ENCODE measurements at places on chromosomes 1 and 21.
A peak's percentile ranks its signal among the peaks of the same experiment; 100 is the strongest.

DNA sequence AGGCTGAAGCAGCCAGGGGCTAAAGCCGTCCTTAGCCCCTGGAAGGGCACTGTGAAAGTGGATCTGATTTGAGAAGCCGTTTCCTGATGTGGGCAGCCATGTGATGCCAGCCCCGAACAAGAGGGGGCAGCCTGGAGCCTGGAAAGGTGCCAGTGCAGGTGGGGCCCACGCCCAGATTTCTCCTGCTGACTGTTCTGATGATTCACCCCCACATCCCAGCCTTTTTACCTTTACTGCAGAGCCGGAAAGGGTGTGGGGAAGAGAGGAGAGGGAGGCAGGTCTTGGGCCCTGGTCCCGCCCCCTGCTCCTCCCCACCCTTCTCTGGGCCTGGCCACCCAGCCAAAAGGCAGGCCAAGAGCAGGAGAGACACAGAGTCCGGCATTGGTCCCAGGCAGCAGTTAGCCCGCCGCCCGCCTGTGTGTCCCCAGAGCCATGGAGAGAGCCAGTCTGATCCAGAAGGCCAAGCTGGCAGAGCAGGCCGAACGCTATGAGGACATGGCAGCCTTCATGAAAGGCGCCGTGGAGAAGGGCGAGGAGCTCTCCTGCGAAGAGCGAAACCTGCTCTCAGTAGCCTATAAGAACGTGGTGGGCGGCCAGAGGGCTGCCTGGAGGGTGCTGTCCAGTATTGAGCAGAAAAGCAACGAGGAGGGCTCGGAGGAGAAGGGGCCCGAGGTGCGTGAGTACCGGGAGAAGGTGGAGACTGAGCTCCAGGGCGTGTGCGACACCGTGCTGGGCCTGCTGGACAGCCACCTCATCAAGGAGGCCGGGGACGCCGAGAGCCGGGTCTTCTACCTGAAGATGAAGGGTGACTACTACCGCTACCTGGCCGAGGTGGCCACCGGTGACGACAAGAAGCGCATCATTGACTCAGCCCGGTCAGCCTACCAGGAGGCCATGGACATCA is at the start of gene SFN:
Gene SFN, plus strand, starts transcription at position 369 of the 904 bp plus-strand sequence. Its CDS starts 64 bp downstream, at position 433.
- no peak for DNase-seq

- no peak for DNase-seq
Observed at GRCh38 chr1:9166289-9167235, 37.7 kb upstream of the GPR157 start.

GRCh38 chr1:232705815-232706575 is 76.1 kb upstream of the SIPA1L2 start:
- peak; percentile 43 for DNase-seq

- DNase-seq: no peak
Observed at GRCh38 chr1:185421485-185422107, 104.6 kb upstream of the IVNS1ABP start.

DNA sequence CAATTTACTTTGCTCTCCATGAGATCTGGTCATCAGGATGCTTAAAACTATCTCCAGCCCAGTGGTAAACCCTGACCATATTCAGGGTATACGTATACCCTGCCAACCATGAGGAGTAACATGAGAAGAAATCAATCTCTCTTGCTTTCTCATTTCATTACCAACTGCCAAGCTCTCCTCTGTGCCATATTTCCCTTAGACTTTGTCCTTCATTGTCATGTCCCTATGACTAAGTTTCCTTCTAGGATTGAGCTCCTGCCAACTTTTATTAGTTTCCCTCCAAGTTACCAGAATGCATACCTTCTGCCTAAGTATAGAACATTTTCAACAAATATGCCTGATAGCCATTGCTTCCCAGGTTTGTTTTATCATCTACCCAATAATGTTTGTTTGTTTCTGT is 1113.9 kb upstream of the B3GALT2 start:
- DNase-seq: no peak

DNA sequence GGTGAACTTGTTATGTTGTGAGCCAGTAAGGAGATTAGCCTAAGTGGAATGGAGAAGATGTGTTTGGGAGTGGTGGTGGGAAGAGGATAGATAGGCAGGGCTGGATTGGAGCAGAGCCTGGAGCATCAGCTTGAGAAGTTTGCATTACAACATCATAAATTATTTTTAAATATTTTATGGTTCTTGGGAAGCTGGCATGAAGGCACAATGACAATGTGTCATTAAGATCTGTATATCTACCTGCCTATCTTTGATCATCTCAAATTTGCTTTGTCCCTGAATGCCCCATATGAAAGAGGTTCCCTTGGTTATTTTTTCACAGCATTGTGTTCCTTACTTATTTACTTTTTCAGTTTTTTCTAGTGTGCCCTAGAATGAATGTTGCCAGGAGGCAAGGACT is 32.3 kb downstream of the HRNR start:
- DNase-seq: no peak

DNA sequence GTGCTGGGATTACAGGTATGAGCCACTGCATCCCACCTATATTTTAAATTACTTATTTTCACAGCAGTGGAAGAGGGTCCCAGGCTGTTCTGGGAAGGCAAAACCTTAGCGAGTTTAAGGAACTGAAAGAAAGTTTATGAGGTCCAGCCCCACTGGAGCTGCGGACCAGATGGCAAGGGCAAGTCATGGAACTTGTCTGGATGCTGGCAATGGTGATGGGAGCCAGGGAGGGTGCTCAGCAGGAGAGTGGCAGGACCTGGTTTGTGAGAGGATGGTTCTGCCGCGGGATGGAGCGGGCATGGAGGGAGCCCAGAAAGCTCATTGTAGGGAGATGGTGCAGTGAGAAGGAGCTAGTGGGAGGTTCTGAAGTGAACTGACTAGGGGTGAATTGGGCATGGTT is 50.6 kb upstream of the SLC45A1 start:
- DNase-seq: no peak

- DNase-seq: no peak
Observed at GRCh38 chr1:86499987-86500593, 31.4 kb downstream of the CLCA1 start.

DNA sequence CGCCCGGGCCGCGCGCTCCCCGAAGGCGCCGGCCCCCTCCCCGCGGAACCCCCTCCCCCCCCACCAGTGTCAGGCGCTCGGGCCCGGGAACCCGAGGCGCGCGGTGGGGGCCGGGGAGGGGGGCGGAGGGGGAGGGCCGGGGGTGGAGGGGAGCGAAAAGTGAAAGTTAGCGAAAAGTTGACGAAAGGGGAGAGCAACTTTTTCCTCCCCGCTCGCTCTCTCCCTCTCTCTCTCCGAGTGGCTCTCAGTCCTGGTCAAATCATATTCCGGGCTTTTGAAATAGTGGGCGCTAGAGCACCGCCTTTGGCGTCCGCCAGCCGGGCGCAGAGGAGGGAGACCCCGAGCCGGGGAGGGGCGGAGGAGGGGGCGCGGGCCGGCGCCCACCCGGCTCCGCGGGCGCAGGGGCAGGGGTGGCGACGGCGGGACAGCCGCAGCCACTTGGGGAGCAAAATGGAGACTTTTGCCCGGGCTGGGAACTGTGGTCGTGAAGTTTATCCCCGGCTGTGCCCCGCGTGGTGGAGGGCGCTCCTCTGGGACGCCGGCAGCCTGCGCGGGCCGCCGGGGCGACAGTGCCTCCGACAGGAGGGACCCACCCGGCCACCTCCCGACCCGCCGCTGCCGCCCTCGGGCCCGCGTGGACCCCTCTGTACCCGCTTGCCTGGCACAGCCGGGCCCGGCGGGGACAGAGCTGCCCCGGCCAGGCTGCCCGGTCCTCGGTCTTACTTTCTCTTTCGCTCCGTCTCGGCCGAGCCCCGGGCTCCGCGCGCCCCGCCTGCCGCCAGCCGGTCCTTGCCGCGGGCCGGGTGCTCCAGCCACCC is 697 bp downstream of the PRDM16 start:
- peak; percentile 77 for DNase-seq

DNA sequence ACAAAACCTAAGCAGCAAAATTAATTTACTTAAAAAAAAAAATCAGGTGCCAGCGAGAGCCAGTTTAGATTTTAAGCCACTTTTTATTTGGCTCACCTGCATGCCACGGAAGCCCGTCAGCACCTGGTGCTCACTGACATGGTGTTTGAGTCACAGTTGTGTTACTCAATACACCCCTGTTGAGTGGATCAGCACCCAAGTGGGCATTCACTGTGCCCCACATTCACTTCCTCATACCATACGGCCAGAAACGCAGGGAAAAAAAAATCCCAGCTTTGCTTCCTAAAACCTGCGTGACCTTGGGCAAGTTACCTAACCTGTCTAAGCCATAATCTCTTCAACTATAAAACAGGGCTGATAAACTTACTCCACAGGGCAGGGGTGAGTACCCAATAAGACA is 42.8 kb upstream of the SIM2 start:
- peak; percentile 20 for DNase-seq

GRCh38 chr1:96509339-96509738 is 212.2 kb upstream of the PTBP2 start:
- DNase-seq: no peak

- peak; percentile 73 for DNase-seq
Observed at GRCh38 chr1:182616130-182617013, 12.2 kb upstream of the RGS16 start.

- no peak for DNase-seq
Observed at GRCh38 chr1:214496126-214496525, 55.3 kb downstream of the PTPN14 start.

- peak; percentile 29 for DNase-seq
Observed at GRCh38 chr1:29033829-29034466, 89.8 kb downstream of the TMEM200B start.

- no peak for DNase-seq
Observed at GRCh38 chr1:202244841-202245261, 51.3 kb downstream of the LGR6 start.

GRCh38 chr1:170686291-170686690 is 22.4 kb downstream of the PRRX1 start:
- DNase-seq: no peak

DNA sequence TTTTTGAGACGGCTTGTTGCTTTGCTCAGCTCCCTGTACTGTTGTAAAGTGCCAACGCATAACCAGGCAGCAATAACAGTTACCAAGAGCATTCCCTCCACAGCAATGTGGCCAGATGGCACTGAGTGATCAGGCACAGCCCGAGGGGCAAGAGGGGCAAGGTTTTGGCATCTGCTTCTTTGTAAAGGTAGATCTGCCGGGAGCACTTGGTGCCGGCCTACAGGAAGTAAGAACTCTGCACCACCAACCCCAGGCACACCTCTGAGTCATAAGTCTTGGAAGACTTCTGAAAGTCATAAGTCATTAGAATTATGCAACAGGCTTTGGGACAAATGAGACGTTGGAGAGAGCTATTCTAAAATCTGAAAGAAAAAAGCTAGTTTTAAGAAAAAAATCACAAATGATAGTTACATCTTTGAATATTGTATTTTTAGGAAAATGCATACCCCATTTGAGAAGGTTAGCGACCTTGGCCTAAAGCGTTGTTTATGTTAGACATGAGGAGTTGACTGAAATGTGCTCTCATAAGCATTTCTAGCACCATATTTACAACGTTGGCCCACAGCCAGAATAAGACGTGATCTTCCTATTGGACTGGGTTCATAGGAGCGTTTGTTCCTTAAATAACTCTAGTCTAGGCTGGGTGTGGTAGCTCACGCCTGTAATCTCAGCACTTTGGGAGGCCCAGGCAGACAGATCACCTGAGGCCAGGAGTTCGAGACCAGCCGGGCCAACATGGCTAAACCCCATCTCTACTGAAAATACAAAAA is 37.7 kb upstream of the MAP10 start:
- peak; percentile 77 for DNase-seq

DNA sequence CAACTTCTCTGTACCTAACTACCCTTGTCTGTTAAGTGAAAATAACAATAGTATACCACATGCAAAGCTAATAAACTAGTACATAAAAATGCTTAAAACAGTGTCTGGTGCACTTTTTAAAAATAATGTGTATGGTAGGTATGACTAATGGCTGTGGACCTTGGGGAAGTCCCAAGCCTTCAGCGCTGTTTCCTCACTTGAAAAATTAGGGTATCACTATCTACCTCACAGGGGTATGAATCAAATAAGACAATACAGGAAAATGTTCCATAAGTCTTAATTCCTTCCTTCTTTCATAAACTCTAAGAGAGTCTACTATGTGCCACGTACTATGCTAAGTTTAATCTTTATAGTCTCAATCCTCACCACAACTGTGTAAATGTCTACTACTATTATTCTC is 32.0 kb downstream of the EGLN1 start:
- DNase-seq: no peak

GRCh38 chr1:22751124-22751531 is 40.5 kb downstream of the EPHB2 start:
- DNase-seq: no peak

DNA sequence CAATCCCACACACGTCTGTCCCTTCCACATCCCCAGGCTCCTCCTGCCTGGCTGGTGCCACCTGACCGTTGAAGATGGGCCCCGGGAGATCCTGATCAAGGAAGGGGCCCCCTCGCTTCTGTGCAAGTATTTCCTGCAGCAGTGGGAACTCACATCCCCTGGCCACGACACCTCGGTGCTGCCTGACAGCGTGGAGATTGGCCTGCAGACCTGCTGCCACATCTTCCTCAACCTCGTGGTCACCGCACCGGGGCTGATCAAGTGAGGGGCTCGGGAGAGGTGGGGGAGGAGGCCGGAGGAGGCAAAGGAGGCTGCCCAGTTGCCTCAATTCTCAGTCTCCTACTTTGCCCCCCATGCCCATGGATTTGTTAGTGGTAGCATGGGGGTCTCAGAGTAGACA is 5.6 kb downstream of the NCDN start:
- no peak for DNase-seq

DNA sequence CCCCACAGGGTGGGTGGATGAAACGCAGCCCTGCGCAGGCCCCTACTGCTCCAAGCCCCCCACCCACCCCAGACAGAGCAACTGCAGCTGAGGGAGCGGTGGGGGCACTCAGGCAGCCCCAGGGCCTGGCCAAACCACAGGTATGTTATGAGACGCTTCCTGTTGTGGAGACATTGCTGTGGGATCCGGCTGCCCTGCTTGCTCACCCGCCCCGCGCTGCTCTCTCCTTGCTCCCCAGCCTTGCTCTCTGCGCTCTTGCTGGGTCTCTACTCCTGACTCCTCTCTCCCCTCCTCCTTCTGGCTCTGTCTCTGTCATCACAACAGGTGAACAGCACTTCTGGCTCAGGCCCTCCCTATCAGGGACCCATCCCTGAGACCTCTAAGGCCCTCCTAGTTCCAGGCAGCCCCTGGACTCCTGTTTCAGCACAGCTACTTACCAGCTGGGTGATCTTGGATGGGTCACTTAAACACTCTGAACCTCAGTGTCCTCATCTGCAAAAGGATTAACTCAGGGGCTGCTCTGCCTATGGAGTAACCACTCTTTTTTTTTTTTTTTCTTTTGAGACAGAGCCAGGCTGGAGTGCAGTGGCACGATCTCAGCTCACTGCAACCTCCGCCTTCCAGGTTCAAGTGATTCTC is 15.9 kb downstream of the COL8A2 start:
- DNase-seq: no peak

DNA sequence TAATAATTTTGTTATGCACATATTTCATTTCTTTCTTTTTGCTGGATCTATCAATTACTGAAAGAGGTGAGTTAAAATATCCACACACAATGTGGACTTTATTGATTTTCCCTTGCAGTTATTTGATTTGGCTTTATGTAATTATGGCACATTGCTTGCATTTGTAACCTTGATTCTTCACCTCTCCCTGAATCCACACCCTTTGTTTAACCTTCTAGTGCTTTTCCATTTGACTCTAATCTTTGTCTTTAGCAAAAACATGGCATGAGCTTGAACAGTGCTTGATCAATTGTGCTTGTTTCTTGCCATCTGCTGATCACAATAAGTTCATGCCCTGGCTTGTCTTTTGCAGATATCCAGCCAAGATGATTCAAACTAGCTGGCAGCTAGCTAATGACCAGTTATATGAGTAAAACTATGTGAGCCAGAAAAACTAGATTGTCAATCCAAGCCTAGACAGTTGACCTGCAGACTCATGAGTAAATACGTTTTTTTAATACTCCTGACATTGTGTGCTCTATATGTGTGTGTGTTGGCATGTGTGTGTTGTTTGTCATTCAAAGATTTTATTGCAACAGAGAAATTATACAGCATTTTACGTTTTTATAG is 899.2 kb downstream of the NCAM2 start:
- no peak for DNase-seq
